ENCODE measurements at places on chromosomes 2 and 18. TPM values are rescaled to one million over a fixed set of nuclear protein-coding genes. Genes with fewer than 3 reads are reported as not detected.

Gene PLCD4
- 2.5 TPM for total RNA-seq

Gene IL18RAP
- not detected for total RNA-seq

Gene CKAP2L
- total RNA-seq, result 1.5 TPM

GRCh38 chr2:70541481-70542020 is 12.1 kb downstream of the TGFA start:
- H3K4me1 ChIP-seq, result peaks cover 3% of the 10 kb centered on the region
- H3K4me3 ChIP-seq, result no peak overlapping the region
- peaks cover 6% of the 10 kb centered on the region for H3K27me3 ChIP-seq

DNA sequence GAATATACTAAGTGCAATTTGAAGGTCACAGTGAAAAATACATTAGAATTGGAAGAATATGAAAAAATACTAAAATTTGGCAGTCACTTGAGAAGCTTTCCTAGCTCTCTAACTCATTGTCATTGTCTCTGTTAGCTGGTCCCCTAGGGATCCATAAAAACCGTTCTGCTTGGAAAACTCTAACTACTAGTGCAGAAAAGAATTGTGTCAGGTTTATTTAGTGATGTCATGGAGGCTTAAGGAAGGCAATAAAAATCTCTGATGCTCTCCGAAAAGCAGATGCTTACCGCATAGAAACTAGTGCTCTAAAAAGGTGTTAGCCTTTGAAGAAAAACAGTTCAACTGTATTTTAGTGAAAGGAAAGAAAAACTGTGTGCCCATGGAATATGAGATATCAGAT is 150.1 kb upstream of the DLGAP1 start:
- no peak overlapping the region for H3K27ac ChIP-seq
- no peak overlapping the region for H3K4me3 ChIP-seq
- H3K36me3 ChIP-seq, result no peaks in the 10 kb centered on the region
- no peak for DNase-seq
- no peaks in the 10 kb centered on the region for H3K27me3 ChIP-seq

DNA sequence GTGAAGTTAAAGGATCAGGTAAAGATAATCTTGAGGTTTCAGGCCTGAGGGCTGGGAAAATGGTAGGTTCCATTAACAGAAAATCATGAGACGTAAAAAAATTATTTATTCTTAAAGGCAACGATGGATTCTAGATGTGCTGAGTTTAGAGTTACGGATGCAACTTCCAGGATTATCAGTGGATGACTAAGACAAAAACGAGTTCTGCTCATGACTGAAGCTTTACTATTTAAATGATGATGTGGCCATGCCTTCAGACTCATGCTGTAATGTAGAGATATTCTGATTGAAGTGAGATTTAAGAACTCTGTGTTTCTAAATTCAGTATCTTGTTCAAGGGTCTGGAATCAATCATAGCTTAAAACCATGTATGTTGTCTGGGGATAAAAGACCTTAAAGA is 5.0 kb downstream of the TMEM237 start:
- H3K27ac ChIP-seq, result no peak overlapping the region
- peaks cover 6% of the 10 kb centered on the region for H3K4me1 ChIP-seq
- no peak for DNase-seq
- H3K36me3 ChIP-seq, result peaks cover 51% of the 10 kb centered on the region

DNA sequence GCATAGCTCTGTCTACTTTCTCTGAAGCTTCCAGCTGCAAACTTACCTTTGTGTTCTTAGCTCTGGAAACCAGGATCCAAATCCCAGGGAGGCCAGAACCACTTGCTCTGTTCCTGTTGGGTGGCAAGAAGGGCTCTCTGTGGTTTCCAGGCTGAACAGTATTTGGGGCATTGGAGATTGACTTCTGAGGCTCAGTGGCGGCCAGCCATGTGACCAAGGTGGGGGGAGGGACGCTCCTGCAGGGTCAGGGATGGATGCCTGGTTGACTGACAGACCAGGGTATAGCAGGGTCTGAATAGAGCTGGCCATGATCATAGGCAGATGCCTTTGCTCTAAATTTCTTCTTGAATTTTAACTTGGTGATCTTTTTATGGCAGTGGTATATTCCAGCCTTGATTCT is 15.1 kb downstream of the SLC4A5 start:
- no peaks in the 10 kb centered on the region for H3K27me3 ChIP-seq
- no peaks in the 10 kb centered on the region for H3K36me3 ChIP-seq
- no peak overlapping the region for H3K4me3 ChIP-seq
- no peaks in the 10 kb centered on the region for H3K4me1 ChIP-seq

DNA sequence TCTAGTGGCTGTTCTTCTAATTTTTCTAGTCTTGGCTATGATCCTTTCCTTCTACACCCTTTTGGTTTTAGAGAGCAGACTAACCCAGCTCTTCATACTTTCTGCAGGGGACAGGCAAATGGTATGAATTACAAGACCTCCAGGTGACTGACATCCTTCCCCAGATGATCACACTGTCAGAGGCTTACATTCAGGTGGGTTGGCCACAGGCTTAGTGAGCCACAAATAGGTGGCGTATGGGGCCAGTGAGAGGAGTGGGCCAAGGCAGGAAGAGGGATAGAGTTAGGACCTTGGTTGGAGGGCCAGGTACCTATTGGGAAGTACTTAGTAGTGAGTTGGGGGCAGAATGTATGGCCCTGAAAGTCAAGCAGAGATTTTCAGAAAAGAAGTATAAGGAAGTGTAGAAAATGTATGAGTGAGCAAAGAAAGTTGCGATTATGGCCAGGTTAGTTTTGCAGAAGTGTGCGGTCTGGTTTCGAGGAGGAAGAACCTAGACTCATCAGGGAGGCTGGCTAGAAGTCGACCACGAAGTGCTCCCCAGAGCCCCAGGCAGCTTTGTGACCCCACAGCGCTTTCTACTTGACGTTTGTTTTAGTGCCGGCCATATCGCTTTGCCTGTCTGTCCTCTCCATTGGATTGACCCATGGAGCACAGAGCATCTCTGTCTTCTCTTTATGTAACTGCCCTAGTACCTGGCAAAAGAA is 20.0 kb downstream of the SFTPB start:
- no peaks in the 10 kb centered on the region for H3K27me3 ChIP-seq
- no peak for DNase-seq
- peaks cover 32% of the 10 kb centered on the region for H3K4me1 ChIP-seq
- H3K27ac ChIP-seq, result peak overlapping the region; percentile 88

GRCh38 chr18:54850598-54850997 is 22.3 kb downstream of the RAB27B start:
- no peak for DNase-seq
- no peak overlapping the region for H3K27ac ChIP-seq
- peaks cover 18% of the 10 kb centered on the region for H3K4me1 ChIP-seq
- no peaks in the 10 kb centered on the region for H3K36me3 ChIP-seq
- H3K4me3 ChIP-seq, result no peak overlapping the region
- no peaks in the 10 kb centered on the region for H3K27me3 ChIP-seq

- H3K4me3 ChIP-seq, result no peak overlapping the region
- H3K4me1 ChIP-seq, result peaks cover 29% of the 10 kb centered on the region
- no peaks in the 10 kb centered on the region for H3K27me3 ChIP-seq
These were observed 258.9 kb downstream of the RDH14 start for GRCh38 chr2:18301421-18302139.

- peaks cover 4% of the 10 kb centered on the region for H3K36me3 ChIP-seq
- H3K4me3 ChIP-seq, result no peak overlapping the region
- peaks cover 11% of the 10 kb centered on the region for H3K4me1 ChIP-seq
- no peak overlapping the region for H3K27ac ChIP-seq
- H3K27me3 ChIP-seq, result no peaks in the 10 kb centered on the region
- no peak for DNase-seq
These were observed 4.8 kb downstream of the PSMD14 start for GRCh38 chr2:161312996-161313395.

GRCh38 chr18:26233208-26233607 is 7.0 kb downstream of the TAF4B start:
- no peak for DNase-seq
- no peak overlapping the region for H3K4me3 ChIP-seq
- no peaks in the 10 kb centered on the region for H3K36me3 ChIP-seq
- H3K4me1 ChIP-seq, result no peaks in the 10 kb centered on the region
- no peaks in the 10 kb centered on the region for H3K27me3 ChIP-seq

DNA sequence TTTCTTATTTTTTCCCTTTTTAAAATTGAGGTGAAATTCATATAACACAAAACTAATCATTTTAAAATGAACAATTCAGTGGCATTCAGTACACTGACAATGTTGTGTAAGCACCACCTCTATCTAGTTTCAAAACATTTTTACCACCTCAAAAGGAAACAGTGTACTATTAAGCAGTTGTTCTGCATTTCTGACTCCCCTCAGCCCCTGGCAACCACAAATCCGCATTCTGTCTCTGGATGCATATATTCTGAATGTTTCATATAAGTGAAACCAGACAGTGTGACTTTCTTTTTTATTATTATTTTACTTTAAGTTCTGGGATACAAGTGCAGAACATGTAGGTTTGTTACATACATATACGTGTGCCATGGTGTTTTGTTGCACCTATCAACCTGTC is 19.2 kb upstream of the TANK start:
- no peaks in the 10 kb centered on the region for H3K27me3 ChIP-seq
- no peaks in the 10 kb centered on the region for H3K36me3 ChIP-seq
- no peak overlapping the region for H3K27ac ChIP-seq
- H3K4me3 ChIP-seq, result no peak overlapping the region

DNA sequence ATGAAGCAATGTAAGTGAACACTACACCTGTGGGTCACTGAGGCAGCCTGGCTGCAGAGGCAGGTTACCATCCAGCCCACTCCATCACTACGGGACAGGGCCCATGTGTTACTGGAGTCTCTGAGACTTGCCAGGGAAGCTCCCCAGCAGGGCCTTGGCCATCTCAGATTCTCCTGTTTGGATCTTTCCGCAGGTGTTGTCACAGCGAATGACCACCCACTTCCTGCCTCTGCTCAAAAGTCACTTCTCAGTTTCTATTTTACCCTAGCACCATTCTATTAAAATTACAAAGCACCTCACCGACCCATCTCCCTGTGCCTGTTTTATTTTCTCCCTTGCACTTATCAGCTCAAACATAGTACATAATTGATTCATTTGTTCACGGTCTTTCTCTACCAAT is 34.5 kb upstream of the L3MBTL4 start:
- no peaks in the 10 kb centered on the region for H3K4me1 ChIP-seq
- no peaks in the 10 kb centered on the region for H3K36me3 ChIP-seq
- no peak for DNase-seq
- H3K4me3 ChIP-seq, result no peak overlapping the region

- no peaks in the 10 kb centered on the region for H3K4me1 ChIP-seq
- DNase-seq, result peak; percentile 58
- H3K4me3 ChIP-seq, result no peak overlapping the region
These were observed 12.8 kb upstream of the PPM1B start for GRCh38 chr2:44155666-44156446.

All from osteoblast (primary cell).